B cell (primary cell): ENCODE measurements at places on chromosomes 2 and 18. TPM values are rescaled to one million over a fixed set of nuclear protein-coding genes. Genes with fewer than 3 reads are reported as not detected.

Gene PLGLB1
- total RNA-seq: 15.9 and 16.9 TPM in 2 replicates

Gene SLC16A14
- total RNA-seq: 2.4 and 2.7 TPM in 2 replicates

Gene SPHKAP
- not detected in 2 replicates for total RNA-seq

DNA sequence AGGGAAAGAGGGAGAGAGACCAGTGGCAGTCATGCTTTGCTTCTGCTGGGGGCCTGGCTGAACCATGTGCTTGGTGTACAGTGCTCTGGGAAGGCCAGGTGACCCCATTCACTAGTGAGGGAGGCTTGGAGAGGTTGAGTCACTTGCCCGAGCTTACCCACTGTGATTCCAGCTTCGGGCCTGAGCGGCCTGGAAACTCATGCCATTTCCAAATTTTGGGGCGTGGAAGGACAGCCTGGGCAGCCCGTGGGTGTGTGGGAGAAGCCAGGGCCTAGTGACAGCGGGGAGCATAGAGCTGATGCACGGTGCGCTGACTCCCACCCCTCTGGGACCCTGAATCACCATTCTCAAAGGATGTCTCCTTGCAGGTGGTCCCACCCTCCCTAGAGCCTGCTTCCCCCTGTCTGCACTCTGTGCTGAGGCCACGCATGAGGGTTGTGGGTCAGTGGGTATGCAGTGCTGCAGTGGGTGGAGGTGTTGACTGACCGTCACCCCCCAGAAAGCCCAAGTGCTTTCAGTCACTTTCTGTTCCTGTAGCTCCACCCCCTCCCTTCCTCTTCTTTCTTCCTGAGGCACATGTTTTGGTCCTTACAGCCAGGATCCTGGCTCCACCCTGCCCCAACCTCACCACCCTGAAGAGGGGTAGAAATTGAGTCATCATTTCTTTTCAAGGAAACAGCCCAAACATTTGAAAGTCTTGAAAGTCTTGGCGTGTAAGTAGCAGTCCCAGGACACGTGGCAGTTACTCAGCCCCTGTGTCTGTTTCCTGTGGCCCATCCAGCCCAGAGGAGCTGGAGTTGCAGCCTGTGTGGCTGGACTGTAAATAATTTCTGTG is 69.3 kb upstream of the MCFD2 start:
- peak; percentile 52 for DNase-seq

Gene SAG
- total RNA-seq: 0.17 and 1.1 TPM in 2 replicates
